ENCODE measurements at places on chromosomes 12 and 14.

DNA sequence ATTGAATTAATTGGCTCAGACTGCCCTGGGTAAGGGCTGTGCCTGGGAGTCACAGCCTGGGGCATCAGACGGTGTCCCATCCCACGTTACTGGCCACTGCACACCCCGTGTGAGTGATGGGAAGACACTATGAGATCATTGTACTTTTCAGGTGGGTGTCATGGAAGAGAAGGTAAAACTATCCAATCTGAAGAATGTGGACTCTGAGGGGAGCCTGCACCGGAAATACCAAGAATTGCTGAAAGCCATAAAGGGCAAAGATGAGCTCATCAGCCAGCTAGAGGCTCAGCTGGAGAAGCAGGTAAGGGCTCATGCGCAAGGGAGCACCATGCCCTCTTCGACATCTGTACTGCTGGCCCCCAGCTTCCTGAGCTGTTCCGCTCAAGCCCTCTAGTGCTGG, 24.0 kb downstream of the PLEKHH1 start:
- peak; percentile 45 for ATAC-seq

- ATAC-seq = no peak
Measured at GRCh38 chr14:35374263-35374712, 30.3 kb downstream of the NFKBIA start.

DNA sequence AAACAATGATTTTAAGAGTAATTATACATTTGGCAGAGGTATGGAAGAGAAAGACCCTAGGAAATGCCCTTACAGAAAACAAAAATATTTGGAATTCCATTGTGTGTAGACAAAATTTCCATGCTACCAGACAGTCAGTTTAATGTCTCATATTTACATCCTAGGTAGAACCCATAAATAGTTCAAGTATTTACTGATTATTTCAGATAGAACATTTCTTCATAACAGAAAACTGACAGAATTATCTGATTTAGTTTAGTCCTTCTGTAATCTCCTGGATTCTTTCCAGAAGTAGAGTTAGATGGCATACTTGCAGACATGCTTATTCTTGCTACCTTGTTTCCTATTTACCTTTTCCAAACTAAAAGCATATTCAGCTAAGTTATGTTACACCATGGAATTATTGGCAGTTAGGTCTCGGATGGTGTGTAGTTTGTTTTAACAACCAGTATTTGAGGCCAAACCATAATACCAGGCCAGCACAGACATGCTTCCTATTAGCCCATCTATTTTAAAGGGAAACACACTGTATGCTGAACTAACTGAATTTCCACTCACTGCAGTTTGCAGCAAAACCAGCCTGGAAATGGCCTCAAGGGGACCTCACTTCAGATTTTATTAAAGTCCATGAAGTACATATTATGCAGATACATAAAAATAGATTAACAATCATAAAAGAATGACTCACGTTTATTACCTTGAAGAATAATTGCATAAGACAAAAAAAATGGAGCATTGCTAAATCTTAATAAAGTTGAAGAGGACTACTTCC, 126.6 kb upstream of the LRIG3 start:
- ATAC-seq = no peak

- ATAC-seq = no peak
Measured at GRCh38 chr12:1864867-1865266, 44.5 kb downstream of the LRTM2 start.

DNA sequence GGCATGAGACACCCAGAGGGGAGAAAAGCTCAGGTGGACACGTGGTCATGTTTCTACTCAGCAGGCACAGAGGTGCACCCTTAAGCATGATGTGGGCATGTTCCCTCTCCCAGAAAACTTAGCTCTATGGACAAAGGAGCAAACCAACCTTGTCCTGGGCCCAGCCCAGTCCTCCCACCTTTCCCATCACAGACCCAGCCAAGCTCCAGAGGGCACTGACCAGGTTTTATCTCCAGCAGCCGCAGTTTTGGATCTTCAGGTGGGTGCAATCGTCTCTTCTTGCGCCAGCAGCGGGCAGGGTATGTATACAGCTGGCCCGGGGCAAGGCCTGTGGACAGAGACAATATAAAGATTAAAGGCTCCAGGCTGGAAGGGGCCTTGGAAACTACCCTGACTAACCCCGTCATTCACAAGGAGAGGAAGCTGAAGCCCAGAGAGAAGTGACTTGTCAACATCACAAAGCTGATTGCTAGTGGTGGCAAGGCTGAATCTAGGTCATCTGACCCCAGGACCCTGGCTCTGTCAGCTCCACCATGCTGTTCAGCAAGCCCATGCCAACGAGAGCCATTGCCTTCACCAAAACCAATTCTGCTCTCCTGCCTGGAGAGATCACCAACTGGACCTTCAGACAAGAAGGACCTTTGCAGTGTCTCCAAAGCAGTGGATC, 140.7 kb downstream of the DPF3 start:
- ATAC-seq = no peak

- ATAC-seq = no peak
Measured at GRCh38 chr12:50633955-50634354, 129.2 kb downstream of the DIP2B start.

DNA sequence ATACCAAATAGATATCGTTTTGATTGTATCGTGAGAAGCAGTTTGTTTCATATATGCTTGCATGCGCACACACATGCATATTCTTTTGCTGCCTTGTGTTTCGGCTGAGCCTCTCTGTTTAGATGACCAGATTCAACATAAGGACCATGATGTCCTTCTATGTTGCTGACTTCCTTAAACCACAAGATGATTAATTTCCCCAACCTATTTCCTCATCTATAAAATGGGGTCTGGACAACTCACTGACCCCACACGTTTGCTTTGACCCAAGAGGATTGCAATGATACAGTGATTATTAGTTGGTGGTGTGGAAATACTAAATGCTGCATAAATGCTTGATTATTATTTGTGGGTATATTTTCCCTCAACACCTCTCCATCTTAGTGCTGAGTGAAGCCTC, 16.8 kb upstream of the FOS start:
- ATAC-seq = no peak

DNA sequence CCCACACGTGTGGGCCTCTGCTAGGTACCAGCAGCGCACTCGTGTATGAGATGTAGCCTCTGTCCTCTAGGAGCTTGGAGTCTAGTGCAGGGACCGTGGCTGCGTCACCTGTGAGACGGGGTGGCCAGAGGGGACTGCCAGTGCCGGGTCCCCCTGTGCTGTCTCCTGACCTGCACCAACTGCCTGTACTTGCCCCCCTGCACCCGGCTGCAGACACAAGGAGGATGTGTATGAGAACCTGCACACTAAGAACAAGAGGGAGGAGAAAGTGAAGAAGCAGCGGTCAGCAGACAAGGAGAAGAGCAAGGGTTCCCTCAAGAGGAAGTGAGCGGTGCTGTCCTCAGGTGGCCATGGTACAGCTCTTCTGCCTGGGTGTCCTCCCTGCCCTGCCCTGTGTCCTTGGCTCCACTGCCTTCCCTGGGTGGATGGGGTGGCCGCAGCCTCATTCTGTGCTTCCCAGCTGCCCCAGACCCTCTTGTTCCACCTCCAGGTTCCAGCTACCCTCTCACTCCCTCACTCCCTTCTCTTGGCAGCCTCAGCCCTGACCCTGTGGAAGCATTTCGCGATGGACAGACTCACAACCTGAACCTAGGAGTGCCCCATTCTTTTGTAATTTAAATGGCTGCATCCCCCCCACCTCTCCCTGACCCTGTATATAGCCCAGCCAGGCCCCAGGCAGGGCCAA, 9.6 kb downstream of the PTPN6 start:
- peak; percentile 3 for ATAC-seq

DNA sequence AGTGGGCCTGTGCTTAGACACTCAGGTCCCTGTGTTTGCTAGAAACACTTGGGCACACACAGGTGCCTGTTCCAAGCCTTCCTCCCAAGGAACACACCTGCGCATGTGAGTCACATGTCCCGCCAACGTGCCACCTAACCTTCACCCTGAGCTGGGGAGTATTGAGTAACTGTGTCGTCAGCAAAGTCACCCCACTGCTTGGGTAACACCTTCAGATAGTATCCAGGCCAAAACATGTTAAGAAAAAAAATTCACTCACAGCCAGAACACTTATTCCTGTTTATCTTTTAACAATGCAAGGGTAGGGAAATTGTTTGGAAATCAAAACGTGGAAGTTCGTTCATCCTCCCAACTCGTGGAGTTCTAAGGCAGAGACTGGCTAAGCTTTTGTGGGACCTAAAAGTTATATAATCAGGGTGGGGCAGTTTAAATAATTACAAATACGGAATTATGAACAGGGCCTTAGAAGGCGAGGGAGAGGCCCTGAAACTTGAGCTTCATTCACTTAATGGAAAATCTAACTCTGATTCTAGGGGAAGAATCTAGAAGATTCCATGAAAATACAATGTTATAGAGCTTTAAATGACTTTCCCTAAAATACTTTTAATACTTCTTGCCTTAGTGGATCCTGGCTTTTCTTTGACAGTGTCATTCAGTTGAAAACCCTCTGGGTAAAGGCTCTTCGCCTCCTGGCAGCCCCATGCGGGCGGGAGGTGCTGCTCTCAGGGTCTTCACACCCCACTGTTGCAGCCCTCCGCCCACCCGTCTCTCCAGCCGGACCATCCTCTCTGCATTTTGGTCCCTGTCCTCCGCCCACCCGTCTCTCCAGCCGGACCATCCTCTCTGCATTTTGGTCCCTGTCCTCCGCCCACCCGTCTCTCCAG, 30.3 kb upstream of the ADIPOR2 start:
- peak; percentile 35 for ATAC-seq

GRCh38 chr12:130041983-130042812, 120.1 kb upstream of the FZD10 start:
- ATAC-seq = no peak

DNA sequence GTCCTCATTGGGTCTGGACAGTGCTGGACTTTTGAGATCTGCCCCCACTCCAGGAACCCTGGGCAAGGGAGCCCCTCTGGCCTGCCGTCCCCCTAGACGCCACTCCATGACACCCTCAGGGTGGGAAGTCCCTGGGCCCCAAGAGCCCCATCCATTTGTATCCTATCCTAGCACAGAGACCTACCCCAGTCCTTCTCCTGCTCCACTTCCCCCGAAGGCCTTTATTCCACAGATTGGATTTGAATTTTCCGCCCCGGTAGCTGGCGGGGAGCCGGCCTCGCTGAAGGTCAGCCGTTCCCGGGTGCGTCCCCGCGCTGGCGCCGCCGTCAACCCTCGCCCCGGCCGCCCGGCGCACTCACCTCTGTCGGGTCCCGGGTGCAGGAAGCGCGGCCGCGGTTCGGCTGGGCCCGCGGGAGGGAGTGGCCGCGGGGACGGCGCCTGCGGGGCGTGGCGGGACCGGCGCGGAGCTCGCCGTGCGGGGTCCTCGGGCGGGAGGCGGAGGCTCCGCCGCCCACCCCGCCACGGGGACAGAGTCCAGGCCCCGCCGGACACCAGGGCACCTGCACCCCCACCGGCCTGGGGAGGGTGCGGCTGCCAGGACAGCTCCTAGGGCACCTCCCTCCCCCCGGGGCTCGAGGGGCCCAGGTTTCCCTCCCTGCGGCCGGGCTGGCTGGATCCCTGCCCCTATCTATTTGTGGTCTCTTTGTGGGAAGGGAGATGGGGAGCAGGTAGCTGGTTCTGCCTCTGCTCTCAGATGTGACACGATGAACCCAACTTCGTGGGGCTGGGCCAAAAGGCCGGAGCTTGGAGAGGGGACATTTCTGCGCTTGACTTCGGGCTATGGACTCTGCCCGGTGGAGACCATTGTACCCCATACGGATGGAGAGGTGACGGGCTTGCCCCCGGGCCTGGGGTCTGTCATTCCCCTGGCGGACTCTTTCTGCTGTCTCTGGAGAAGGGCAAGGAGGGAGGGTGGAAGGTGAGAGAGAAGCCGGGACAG, 19.9 kb upstream of the GPR68 start:
- peak; percentile 49 for ATAC-seq

DNA sequence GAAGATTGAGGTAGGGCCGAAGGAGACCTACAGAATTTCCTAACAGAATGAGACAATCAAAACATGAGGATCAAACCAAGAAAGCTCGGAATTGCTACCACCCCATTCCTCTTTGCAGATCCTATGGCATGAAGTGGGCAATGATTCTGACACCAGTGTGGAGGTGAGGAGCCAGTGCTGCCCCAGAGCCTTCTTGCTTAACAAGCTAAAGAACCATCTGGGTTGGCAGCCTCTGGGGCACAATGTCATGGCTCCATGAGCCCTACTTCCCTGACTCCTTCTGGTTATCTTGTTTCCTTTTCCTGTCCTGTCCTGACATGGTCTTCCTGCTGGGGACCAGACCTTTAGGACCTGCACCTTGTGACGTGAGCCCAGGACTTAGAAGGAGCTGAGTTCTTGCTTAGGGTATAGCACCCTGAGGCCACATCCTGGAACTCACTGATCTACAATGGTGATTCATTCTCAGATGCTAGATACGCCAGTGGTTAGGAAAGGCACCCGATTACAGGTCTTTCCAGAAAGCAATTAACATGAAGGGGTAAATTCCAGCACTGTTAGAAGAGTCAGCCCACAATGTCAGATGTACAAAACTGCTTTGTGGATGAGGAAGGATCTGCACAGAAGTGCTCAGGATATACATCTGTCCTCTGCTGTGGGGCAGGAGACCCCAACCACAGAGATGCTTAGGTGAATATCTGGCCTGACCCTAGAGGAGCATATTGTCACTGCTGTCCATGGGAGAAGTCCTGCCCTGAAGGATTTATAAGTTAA, 324.2 kb downstream of the ZFP36L1 start:
- peak; percentile 94 for ATAC-seq

- ATAC-seq = no peak
Measured at GRCh38 chr12:2248901-2249381, 196.2 kb downstream of the CACNA1C start.

- ATAC-seq = no peak
Measured at GRCh38 chr14:85695300-85695699, 165.4 kb downstream of the FLRT2 start.

- ATAC-seq = peak; percentile 97
Measured at GRCh38 chr14:96320605-96321004, 42.5 kb downstream of the ATG2B start.

GRCh38 chr12:5546616-5547015, 114.7 kb downstream of the NTF3 start:
- ATAC-seq = no peak

- no peak for ATAC-seq
Measured at GRCh38 chr14:90379106-90379505, 17.7 kb upstream of the CALM1 start.

GRCh38 chr12:27844366-27845090, 64.5 kb upstream of the MANSC4 start:
- no peak for ATAC-seq

- ATAC-seq = no peak
Measured at GRCh38 chr14:87824266-87824665, 168.7 kb downstream of the GALC start.

DNA sequence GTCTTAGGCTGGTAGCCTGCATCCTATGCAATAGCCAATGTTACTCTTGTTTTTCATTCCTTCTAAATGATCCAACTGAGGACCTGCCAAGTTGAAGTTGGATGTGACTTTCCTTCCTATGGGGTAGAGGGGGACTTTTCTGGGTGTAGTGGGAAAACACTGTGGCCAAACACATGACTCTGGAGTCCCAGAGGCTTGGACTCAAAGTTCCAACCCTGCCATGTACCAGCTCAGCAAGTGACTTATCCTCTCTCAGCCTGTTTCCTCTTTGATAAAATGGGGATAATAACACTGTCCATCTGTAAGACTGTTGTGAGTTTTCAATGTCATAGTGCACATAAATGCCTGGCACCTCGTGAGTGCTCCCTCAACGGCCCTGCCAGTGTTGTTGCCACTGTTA, 97.0 kb downstream of the ZFP36L1 start:
- ATAC-seq = no peak

- no peak for ATAC-seq
Measured at GRCh38 chr14:44778604-44779003, 183.1 kb downstream of the KLHL28 start.

- ATAC-seq = peak; percentile 73
Measured at GRCh38 chr14:103628684-103629502, at the start of gene KLC1. Gene KLC1, plus strand, starts transcription at chr14:103629211. Its CDS starts 25,354 bp downstream, at chr14:103654565.

- ATAC-seq = no peak
Measured at GRCh38 chr12:110179291-110179690, 55.1 kb downstream of the IFT81 start.

GRCh38 chr14:70731447-70732239, 77.7 kb downstream of the MAP3K9 start:
- ATAC-seq = no peak
